ENCODE measurements at places on chromosomes 2 and 18. TPM values are rescaled to one million over a fixed set of nuclear protein-coding genes. Genes with fewer than 3 reads are reported as not detected.

DNA sequence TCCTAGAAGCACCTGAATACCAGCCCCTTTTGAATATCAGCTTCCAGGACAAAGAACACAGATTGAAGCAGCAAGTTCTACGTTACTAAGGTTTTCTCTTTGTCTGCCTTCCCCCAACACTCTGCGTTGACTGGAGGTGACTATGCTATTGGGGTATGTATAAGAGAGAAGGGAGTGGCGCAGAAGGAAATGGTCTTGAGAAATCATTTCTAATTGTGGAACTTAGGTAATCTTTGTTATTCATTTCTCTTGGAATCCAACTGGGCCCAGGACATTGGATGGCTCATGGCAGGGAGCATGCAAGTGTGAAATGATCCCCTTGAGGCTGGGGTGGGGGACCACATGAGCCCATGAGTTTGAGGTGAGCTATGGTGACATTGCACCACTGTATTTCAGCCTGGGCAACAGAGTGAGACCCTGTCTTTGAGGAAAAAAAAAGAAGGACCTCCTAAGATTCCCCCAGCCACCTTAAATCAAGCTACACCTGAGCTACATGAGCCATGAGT lies 29.7 kb downstream of the XDH start:
- no peaks in the 10 kb centered on the region for H3K27me3 ChIP-seq
- H3K36me3 ChIP-seq = no peaks in the 10 kb centered on the region
- DNase-seq = no peak
- H3K4me1 ChIP-seq = no peaks in the 10 kb centered on the region
- H3K27ac ChIP-seq = no peak overlapping the region

DNA sequence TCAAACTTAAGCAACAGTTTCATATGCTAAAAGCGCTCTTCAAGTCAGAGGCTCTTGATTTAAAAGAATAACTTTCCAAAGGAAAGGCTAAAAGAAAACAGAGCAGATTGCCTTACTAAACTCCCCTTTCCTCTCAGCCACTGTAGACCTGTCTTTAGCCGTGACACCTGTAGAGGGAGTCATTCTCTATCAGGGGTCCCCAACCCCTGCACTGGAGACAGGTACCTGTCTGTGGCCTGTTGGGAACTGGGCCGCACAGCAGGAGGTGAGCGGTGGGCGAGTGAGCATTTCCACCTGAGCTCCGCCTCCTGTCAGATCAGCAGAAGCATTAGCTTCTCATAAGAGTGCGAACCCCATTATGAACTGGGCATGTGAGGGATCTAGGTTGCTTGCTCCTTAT lies 9.6 kb downstream of the SLC14A1 start:
- H3K4me1 ChIP-seq = no peaks in the 10 kb centered on the region
- H3K36me3 ChIP-seq = no peaks in the 10 kb centered on the region
- no peak overlapping the region for H3K4me3 ChIP-seq
- H3K27me3 ChIP-seq = no peaks in the 10 kb centered on the region
- DNase-seq = no peak

GRCh38 chr2:176339208-176339607 lies 70.0 kb downstream of the MTX2 start:
- no peak for DNase-seq
- no peak overlapping the region for H3K27ac ChIP-seq
- no peaks in the 10 kb centered on the region for H3K4me1 ChIP-seq
- H3K27me3 ChIP-seq = no peaks in the 10 kb centered on the region
- no peak overlapping the region for H3K4me3 ChIP-seq

GRCh38 chr2:60589104-60589503 lies 35.6 kb upstream of the BCL11A start:
- H3K36me3 ChIP-seq = no peaks in the 10 kb centered on the region
- DNase-seq = no peak
- H3K27ac ChIP-seq = no peak overlapping the region
- no peak overlapping the region for H3K4me3 ChIP-seq

GRCh38 chr2:58195662-58196061 lies 45.5 kb downstream of the FANCL start:
- no peaks in the 10 kb centered on the region for H3K36me3 ChIP-seq
- H3K27ac ChIP-seq = no peak overlapping the region
- no peaks in the 10 kb centered on the region for H3K4me1 ChIP-seq

Gene C2orf80
- total RNA-seq = not detected

Gene MYO7B
- 4.4 TPM for total RNA-seq

Gene REEP1
- total RNA-seq = 0.38 TPM

DNA sequence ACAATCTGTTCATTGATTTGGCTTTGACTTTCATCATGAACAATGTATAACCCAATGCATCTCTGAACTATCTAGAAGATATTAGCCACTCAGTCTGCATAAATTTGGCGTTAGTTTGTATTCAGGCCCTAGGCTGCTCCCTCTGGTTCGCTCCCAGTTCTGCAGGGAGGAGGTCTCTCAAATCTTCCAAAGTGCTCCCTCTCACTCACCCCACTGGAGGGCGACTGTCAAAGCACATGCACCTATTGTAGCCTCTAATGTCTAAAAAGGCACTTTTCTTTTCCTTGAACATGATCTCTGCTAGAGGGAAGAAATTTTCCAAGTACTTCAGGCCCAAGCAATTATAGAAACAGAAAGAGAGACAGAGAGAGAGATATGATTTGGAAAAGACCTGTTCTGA lies 291.5 kb downstream of the TDRD15 start:
- H3K4me1 ChIP-seq = no peaks in the 10 kb centered on the region
- no peaks in the 10 kb centered on the region for H3K27me3 ChIP-seq
- no peaks in the 10 kb centered on the region for H3K36me3 ChIP-seq
- no peak overlapping the region for H3K27ac ChIP-seq
- no peak for DNase-seq

Gene GRHL1
- 1.2 TPM for total RNA-seq

Gene CDCA7
- 42.9 TPM for total RNA-seq

Gene ZBTB7C
- 0.14 TPM for total RNA-seq

Measured in thymus (tissue), 14 donors.